ENCODE measurements at places on chromosomes 6 and 20. TPM values are rescaled to one million over a fixed set of nuclear protein-coding genes. Genes with fewer than 3 reads are reported as not detected.

DNA sequence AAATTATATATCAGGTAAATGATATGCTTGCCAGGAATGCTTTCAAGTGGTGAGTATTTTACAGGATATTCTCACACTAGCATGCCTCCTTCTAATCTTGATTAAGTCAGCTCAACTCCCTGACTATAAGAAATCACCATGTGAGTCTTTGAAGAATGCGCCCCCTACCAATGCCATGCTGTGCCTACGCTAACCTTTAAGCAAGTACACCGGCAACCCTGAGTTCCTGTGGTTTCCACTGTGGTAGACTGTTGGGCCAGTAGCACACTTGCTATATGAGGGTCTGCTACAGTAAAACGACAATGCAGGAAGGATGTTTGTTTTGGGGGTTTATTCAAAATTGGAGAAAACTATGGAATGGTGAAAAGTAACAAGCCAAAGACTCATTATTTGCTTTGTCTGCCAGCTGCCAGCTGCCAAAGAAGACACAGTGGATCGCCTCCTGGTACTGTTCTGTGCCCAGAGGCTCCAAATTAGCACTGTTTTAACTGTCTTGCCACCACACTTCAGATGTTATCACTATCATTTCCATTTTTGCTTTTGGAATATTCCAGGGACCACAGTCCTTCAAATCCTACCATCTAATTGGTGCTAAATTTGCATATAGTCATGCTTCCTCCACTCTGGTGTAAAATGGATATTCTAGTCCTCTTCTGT is 333.5 kb downstream of the RNGTT start:
- no peak for DNase-seq

GRCh38 chr6:16430391-16431089 is 192.2 kb downstream of the GMPR start:
- DNase-seq: no peak

GRCh38 chr6:105485456-105485855 is 82.6 kb upstream of the PREP start:
- peak; percentile 15 for DNase-seq

DNA sequence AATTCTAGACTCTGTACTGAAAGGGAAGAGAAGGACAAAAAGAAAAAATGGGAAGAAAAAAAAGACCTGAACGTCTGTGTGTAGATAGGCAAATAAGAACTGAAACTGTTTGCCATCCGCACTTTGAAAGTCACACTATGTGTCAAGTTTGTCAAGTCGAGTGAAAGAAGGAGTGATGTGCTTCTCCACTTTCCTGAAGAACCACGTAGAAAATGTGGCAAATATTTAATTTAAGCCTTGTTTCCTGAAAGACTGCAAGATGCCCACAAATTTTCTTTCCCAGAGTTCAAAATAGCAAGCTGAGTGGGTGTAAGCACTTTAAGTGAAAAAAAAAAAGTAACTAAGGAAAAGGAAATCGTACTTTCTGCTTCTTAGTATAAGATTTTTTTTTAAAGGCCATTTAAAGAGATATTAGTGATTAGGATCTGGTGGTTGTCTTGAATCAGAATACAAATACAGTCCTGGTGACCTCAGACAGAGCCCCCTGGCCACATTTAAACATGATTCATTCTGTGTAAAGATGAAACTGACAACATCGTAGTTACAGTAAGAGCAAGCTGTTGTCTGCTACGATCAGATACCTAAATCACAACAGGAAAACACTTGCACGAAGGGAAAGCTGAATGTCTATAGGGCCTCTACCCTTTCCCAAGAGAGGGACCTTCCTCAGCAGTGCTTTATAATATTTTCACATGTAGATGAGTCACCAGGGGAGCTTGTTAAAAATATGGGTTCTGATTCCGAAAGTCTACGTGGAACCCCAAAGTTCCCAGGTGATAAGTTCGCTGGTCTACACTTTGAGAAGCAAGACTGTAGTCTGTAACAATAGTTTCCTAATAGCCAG is 102.3 kb downstream of the HIVEP2 start:
- peak; percentile 25 for DNase-seq

- no peak for DNase-seq
Measured at GRCh38 chr6:3406891-3407809, 49.7 kb downstream of the SLC22A23 start.

DNA sequence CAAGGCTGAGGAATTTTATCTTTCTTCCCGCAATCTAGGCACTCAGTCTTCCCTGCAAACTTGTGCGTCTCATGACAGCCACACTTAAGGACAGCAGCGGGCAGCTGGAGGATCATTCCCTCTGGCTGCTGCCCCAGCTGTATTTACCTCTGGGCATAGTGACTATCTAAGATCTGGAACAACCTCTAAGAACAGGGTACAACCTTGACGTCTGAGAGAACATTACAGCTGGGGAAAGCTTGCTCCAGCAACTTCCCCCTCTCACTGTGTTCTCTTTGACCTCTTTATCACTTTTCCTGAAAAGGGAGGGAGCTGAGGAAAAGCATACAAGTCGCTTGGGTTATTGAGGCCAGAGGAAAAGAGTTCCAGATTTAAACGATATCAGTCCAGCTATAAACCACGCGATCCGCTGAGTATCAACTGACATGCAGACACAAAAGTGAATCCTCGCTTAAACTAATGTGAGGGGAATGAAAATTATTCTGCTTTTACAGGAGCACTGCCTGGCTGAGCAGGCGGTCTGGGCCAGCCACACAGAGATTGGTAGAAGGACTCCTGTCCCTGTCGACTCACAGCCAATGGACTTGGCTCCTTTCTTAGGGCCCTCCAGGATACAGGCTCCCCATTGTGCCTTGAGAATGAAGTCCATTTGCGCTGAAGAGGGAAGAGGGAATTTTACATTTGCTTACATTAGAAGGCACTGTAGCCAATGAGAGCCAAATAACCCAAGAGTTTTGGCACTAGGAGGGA is 153.3 kb downstream of the QRSL1 start:
- no peak for DNase-seq

DNA sequence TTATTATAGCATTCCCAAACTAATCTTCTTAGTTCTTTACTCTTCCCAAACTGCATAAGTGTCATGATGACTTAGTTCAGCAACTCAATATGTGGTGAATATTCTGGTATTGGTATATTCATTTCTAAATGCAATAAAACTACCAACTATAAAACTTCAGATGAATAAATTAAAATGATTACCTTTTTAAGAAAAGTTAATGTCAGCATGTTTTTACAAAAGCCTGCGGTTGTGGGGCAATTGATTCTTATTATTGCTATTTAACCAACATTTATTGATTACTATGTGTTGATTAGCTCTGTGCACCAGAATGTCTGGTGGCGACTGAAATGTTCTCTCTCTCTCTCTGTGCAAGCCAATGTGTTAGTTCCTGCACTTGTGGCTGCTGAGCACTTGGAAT is 5.0 kb upstream of the SLC22A3 start:
- DNase-seq: no peak

GRCh38 chr20:35257175-35257909 is 20.6 kb downstream of the MMP24OS start:
- DNase-seq: peak; percentile 42

GRCh38 chr6:163878698-163879097 is 464.2 kb downstream of the QKI start:
- DNase-seq: no peak

DNA sequence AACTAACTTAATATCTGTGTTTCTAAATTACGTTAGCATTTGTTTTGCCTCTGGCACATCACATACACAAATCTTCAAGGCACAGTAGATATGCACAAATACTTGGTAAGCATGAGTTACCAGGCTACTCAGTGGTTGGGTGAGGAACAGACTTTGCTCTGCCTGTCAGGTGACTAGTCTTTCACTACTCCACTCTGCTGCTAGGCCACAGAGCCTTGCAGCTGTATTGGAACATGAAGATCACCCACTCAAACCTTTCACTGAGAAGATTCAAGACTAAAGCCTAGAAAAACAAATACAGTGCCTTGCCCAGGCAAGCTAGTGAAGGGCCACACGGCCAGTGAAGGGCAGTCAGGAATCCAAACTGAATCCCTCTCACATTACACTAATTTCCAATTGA is 47.0 kb downstream of the DTNBP1 start:
- DNase-seq: no peak

GRCh38 chr6:31363811-31364210 is 6.8 kb upstream of the HLA-B start:
- no peak for DNase-seq

The HIVEP1 gene
- total RNA-seq: 5.6 TPM

DNA sequence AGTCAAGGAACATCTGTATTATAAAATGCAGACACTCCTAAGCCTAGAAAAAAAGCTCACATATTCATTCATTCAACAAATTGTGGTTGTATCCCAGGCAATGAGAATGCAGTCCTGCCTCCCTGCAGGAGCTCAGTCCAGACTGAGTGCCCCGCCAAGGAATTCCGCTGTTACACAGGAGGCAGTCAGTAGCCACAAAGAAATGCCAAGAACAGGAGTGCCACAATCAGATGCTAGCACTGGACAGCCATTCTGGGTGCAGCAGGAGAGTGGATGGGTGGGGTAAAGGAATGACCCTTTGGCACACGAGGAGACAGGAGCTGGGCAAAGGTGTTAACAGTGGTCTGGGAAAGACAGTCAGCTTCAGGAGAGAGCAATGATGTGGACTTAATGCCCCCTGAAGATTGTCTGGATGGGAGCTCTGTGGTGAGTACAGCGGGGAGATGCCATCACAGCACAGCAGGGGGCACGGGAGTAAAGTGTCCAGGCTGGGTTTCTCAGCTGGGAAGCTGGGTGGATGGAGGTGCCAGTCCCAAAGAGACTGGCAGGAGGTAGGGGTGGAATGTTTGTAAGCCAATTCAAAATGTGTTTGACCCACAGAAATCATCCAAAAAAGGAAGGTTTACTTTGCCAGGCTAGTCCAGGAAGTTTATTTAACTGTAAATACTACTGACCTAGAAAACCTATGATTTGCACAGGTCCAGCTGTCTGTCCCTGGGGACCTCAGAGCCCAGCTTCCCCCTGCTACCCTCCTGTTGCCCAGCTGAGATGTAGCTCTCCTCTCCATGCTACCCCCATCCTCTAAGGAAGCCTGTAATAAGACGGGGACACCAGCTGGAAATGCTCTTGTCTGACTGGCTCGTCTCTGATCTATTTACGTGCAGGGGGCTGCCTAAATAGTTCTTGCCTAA is 84.1 kb downstream of the SLC23A2 start:
- no peak for DNase-seq

Data from dermis microvascular lymphatic vessel endothelial cell (primary cell).